H4 (cell line): ENCODE measurements at places on chromosomes 6 and 20. TPM values are rescaled to one million over a fixed set of nuclear protein-coding genes. Genes with fewer than 3 reads are reported as not detected.

Gene PHIP
- 10.9 and 14.2 TPM in 2 replicates for total RNA-seq

DNA sequence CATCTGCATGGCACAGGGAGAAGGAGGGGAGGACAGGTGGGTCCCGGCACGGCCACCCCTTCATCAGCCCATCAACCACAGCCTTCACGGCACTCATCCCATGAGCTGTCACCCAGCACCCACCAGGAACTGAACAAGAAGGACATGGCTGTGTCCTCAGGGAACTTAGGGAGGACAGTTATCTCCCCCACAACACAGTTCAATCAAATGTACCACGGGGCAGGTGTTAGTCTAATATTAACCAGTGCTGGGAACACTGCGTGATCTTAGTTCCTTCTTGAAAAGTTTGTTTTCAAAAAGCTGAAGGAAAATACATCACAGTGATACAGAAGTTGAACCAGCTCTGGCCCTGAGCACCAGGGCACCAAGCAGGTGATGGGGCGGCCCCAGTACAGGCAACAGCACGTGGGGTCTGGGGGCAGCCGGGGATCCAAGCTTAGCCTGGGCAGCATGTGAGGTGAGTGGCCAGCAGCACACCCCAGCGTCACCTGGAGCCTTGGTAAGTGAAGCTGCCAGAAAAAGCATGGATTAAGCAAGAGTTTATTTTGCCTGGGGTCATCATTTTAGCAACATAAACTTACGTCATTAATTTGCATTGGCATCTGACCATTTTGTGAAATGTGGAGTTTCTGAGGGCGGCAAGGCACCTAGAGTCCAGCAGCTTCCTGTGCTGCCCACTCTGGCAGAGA, 35.5 kb upstream of the AFDN start:
- DNase-seq: peak; percentile 39

- DNase-seq: no peak
Measured at GRCh38 chr6:9937031-9937763, 477.7 kb downstream of the TFAP2A start.

Gene SGK2
- total RNA-seq: 0.23 TPM in 1 of 2 replicates, not detected in the other

GRCh38 chr20:12798286-12798685, 210.5 kb upstream of the SPTLC3 start:
- no peak for DNase-seq

- no peak for DNase-seq
Measured at GRCh38 chr6:160365117-160365516, 16.9 kb downstream of the SLC22A3 start.

DNA sequence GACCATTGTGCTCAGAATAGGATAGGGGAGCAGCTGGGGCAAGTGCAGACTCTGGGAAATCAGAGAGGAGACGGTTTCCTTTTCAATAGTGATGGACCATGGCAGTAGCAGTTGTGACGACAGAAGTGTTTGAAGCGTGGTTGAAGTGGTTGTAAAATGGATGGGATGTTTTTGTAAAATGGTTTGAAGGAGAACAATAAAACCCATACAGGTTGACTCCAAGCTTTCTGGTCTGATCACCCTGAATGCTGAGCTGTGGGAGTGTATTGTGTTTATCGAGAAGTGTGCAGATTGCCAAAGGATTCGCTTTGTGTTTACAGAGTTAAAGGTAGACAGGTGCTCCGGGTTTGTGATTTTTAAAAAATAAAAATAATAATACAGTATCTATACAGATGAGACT, 255.2 kb upstream of the SULF2 start:
- no peak for DNase-seq

DNA sequence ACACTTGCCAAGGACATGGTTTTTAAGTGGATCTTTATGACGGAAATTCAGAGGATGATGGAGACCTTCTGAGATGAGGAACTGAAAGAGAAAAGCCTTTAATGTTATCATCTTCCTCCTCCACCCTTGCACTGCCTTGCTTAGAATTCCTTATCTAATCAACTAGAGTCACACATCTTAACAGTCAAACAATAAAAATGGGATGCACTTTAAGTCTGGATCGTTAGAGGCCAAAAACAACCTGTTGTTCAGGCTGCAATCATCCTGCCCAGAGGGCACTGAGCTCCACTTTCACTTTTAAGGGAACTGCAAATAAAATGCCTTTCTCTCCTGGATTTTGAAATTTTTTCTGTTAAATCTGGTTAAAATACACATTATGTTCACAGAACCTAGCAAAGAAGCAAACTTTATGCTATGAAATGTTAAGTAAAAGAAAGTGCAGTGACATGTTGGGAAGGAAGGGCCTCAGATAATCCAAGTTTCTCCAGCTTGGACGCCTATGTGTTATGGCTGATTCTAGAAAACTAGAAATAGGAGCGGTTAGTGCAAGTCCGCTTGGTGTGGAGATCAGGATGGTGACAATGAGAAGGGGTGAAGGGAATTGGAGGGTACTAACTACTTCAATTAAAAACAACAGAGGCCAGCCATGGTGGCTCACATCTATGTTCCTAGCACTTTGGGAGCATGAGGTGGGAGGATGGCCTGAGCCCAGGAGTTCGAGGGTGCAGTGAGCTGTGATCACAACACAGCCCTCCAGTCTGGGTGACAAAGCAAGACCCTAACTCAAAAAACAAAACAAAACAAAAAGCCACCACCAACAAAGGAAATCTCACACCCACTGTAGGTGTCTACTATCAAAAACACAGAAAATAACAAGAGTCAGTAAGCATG, 66.4 kb upstream of the KIF13A start:
- no peak for DNase-seq

- no peak for DNase-seq
Measured at GRCh38 chr6:38188677-38189335, 369.3 kb downstream of the ZFAND3 start.

- no peak for DNase-seq
Measured at GRCh38 chr6:136511926-136512325, 38.3 kb downstream of the MAP7 start.

GRCh38 chr20:21125072-21125848, 622 bp upstream of the KIZ start:
- peak; percentile 54 for DNase-seq

DNA sequence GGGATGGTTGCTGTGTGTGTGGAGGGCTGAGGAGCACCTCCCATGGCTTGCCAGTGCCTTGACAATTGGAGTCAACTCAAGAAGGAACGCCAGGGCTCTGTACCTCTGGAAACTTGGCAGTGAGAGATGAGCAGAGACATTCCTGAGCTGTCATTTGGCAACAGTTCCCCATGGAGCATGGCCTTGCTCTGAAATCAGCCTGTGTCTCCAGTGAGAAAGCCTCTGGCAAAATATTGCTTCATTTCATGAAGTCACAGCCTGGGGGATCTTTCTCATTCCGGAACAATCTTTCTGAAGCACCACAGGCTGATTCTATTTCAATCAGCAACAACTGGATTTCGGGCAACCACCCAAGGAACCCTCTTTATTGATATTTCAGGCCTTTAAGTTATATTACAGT, 52.2 kb upstream of the FNDC1 start:
- DNase-seq: no peak

- DNase-seq: no peak
Measured at GRCh38 chr6:24589334-24589733, 56.7 kb downstream of the KIAA0319 start.

- DNase-seq: no peak
Measured at GRCh38 chr6:113636357-113636824, 220.8 kb upstream of the MARCKS start.

DNA sequence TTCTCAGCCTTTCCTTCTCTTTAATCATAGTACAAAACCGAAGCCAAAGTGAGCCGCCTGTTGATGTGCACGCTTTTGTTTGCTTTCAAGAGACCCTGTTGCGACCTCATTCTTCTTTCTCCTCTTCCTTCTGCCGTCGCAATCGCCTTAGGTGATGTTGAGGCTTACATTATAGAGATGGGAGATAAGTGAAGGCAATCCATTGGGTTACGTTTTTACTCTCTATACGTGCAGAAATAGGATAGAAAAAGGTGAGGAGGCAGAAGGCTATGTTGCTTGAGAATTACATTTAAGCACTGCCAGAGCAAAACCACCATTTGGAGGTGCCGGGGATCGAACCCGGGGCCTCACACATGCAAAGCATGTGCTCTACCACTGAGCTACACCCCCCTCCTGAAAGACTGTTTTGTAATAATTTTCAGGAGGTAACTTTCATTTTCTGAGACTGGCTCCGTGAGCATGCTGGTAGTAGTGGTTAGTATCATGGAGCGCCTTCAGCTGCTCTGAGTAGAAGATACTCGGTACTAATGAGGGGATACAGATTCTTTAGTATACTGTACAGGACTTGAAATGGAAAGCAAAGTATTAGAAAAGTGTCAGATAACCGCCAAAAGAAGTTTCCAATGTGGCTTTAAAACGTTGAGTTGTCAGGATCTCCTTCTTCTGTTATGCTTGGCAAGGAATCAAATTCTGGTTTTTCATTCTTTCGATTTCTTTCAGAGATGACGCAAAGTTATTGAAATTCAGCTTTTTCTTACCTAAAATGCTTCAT, 165.6 kb downstream of the TRIM27 start:
- peak; percentile 86 for DNase-seq

DNA sequence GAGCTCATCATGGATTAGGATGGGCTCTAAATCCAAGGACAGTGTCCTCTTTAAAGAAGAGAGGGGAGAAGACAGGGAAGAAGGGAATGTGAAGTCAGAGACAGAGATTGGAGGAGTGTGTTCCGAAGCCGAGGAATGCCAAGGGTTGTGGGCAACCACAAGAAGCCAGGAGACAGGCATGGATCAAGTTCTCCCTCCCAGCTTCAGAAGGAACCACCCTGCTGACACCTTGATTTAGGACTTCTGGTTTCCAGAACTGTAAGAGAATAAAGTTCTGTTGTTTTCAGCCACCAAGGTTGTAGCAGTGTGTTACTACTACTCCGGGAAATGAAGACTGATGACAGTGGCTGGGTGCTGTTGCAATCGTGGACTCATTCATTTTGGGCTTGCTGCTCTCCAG, 120.1 kb downstream of the RPS12 start:
- peak; percentile 51 for DNase-seq

Gene HAO1
- total RNA-seq: not detected in 2 replicates

Gene RAET1L
- total RNA-seq: 0.14 TPM in 1 of 2 replicates, not detected in the other

- no peak for DNase-seq
Measured at GRCh38 chr20:33433465-33434234, 9.9 kb downstream of the SNTA1 start.

- DNase-seq: peak; percentile 82
Measured at GRCh38 chr6:72580281-72580940, 41.5 kb upstream of the KCNQ5 start.

Gene RSPH9
- total RNA-seq: not detected in 2 replicates

Gene TRMT11
- 18.4 and 19.1 TPM in 2 replicates for total RNA-seq

DNA sequence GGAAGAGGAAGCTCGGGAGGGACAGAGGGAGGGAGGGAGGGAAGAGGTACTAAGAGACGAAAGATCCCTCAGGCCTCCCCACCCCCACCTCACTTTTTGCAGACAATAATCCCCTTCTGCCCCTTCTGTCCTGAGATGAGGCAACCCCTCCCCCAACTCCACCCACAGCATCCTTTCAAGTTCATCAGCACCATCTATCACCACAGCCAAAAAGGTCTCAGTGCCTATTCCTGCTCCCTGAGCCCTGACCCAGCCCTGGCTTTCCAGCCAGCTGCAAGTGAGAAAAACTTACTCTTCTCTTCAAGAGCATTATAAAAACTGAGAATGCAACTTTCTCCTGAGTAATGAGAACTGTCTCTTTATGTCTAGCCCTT, 133.2 kb upstream of the LRFN2 start:
- no peak for DNase-seq

GRCh38 chr6:157186785-157187181, 136.5 kb downstream of the TMEM242 start:
- no peak for DNase-seq

- DNase-seq: no peak
Measured at GRCh38 chr6:6583836-6584235, 4.7 kb upstream of the LY86 start.

- no peak for DNase-seq
Measured at GRCh38 chr6:3455147-3455568, 1.7 kb downstream of the SLC22A23 start.

DNA sequence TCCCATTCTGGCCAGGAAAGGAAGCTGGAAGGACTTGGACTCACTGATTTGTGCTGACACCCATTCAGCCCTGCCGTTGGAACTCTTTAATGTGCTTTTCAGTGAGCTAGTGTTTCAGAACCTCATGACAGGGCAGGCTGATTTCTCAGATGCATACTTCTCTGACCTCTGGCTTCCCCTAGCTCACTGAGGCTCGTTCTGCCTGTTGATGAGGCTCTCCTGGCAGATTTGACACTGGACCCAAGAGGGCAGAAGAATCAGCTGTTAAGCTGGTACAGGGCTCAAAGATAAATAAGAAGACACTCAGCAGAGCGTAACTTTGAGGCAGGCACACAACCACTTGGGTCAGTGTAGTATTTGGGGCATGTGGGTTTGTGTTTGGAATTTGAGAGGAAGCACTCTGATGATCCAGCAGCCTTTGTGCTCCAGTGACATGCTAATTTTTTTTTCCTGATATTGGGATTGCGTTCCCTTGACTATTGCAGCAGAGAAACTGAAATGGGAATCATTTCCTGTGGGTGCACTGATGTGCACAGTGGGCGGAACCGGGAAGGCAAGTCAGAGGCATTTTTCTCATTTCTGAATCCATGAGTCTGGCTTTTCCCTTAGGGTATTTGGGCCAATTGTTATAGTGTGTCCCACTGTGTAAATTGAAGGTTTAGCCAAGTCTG, 80.2 kb downstream of the CARMIL1 start:
- peak; percentile 27 for DNase-seq

- peak; percentile 14 for DNase-seq
Measured at GRCh38 chr6:38570750-38571149, 69.0 kb downstream of the BTBD9 start.

DNA sequence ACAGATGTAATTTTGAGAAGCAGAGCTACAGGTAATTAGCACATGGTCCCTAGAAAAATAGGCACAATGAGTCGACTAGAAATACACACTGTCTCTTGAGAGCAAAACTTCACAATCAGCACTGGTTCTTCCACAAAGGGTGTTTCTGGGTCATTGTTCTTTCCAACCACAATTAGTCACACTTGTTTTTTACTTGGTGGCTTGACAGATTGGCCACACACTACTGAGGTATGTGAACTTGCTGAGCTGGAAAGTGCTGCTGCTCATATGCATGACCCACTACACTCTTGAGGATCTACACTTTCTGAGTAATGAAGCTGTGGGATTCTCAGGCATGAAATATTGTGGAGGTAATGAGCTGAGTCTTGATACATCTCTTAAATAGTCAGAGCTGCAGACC, 347.7 kb downstream of the BCKDHB start:
- DNase-seq: peak; percentile 39

GRCh38 chr6:53628354-53629119, 37.0 kb downstream of the KLHL31 start:
- DNase-seq: no peak

GRCh38 chr6:124800222-124800621, 162.0 kb upstream of the RNF217 start:
- DNase-seq: no peak

Gene BHLHE23
- not detected in 2 replicates for total RNA-seq

DNA sequence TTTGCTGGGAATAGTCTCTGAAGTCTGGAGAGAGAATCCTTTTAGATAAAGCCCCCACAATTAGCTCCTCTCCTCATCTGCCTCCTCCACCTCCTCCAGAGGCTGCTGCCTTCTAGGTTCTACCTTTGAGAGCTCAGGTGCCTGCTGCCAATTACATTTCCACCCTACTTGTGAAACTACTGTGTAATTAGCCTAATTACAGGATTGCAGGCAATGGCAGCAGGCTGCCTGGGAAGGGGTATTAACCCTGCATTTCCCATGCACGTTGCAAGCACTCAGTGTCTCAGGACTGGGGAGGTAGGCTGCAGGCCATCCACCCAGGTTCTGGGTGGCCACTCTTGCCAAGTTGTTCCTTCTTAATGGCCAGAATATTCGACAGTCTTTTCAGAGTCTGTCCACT, 215.6 kb upstream of the ZNF217 start:
- no peak for DNase-seq

GRCh38 chr6:167811442-167812087, 15.1 kb upstream of the AFDN start:
- DNase-seq: no peak
